Stimulated activated CD8-positive, alpha-beta memory T cell treated with anti-CD3 and anti-CD28 coated beads, Interleukin-4, amount 100 ng/mL, for 1 hour (primary cell): ENCODE measurements at places on chromosomes 13 and 19.

- no peak for DNase-seq
Measured at GRCh38 chr13:44403461-44404056, 29.9 kb downstream of the SERP2 start.

GRCh38 chr19:51473009-51473707 is 5.2 kb upstream of the CEACAM18 start:
- DNase-seq, result peak; percentile 75

GRCh38 chr19:12774588-12775555 is at the start of gene HOOK2:
TSS of gene HOOK2 (minus strand) at chr19:12775552. CDS start at chr19:12775449, 103 bp downstream.
- no peak for DNase-seq

GRCh38 chr19:19860756-19861390 is 4.8 kb upstream of the ZNF253 start:
- DNase-seq, result peak; percentile 25

DNA sequence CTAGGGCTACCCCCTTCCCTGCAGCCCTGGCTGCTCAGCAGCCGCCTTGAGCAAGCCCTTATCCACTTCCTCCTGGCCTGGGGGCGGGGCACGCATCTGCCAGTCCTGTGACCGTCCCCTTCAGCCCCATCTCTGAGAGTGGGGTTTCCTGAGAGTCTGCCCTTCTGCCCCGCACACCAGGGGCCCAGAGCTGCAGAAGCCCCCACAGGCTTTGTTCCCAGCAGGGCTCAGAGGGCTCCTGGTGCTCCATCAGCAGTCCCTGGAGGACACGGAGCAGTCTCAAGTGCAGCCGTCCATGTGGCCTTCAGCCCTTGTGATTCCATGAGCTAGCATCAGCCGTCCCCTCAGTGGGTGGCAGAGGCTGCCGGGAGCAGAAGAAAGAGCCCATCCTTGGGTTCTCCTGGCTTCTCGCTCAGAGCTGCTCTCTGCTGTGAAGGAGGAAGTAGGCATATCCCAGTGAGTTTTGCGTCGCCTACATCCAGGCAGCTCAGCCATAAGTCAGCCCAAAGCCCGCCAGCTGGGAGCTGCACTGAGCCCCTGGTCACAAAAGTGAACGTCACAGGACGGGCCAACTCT is 16.3 kb downstream of the MYO9B start:
- no peak for DNase-seq

DNA sequence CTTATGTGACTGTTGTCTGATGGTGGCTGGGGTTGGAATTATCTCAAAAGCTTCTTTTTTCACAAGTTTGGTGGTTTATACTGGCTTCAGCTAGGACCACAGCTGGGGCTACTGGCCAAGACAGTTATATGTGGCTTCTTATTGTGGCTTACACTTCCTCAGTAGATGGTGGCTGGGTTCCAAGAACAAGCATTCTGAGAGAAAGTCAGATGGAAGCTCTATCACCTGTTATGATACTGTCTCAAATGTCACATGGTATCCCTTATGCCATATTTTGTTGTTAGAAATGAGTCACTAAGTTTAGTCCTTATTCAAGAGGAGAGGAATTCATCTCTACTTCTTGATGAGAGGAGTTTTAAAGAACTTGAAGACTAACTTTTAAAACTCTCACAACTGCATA is 41.6 kb downstream of the NDFIP2 start:
- DNase-seq, result no peak

GRCh38 chr19:35986664-35987570 is 8.1 kb upstream of the SDHAF1 start:
- no peak for DNase-seq

GRCh38 chr13:46126056-46126455 is 21.2 kb upstream of the CPB2 start:
- no peak for DNase-seq
